ENCODE measurements at places on chromosomes 3 and 15.

GRCh38 chr3:183582161-183582560 is 26.7 kb upstream of the KLHL6 start:
- DNase-seq = no peak

- DNase-seq = no peak
Observed at GRCh38 chr3:149567381-149567780, 90.4 kb downstream of the WWTR1 start.

DNA sequence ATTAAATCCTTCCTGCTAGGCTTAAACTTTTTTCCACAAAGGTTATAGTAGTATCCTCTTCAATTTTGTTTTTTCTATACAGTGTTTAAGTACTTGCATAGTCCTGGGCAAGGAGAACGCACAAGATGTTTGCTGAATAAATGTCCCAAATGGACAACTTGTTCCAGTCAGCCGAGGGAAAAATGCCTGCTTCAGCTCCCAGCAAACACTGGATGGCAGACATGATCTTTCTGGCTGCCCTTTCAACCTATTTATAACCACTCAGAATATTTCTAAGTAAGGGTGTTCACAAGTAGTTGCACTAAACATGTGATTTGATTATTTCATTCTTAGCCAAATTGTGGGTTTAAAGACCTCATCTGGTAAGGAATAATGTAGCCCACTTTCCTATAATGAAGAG is 29.8 kb downstream of the GNB4 start:
- no peak for DNase-seq

DNA sequence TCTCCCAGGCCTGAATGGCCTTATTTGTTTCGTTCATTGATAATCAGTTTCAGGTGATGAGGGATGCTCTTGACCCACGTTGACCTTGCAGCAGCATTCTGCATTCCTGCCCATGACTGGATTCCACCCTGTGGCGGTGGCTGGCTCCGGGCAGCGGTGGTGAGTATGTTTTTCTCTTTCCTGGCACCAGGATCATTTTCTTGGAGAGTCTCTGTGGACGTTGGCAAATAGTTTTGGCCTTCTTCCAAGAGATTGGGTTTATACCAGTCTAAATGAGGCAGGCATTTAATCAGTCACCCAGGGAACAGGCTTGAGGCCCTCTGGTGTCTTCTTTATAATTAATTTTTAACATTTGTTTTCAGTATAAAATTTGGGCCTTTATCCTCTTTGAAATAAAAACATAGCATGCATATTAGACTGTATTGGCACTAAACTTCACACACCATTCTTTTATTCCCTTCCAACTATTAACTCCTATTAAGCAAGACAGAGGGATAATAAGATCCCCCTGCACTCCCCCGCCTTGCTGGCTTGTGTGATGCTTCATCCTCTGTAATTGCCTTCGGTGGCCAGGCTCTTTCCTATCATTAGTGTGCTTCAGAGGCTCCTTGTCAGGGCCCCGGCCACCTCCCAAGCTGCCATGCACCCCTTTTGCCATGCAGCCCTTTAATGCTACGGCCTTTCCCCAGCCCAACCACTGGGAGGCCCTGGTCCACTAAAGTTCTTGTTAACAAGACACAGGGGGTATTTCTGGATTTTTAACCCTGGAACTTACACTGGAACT is 176.2 kb upstream of the TOPAZ1 start:
- no peak for DNase-seq

GRCh38 chr15:74399511-74400312 is 32.3 kb upstream of the CYP11A1 start:
- no peak for DNase-seq

GRCh38 chr3:159200176-159200575 is 398.3 kb downstream of the MFSD1 start:
- DNase-seq = no peak

DNA sequence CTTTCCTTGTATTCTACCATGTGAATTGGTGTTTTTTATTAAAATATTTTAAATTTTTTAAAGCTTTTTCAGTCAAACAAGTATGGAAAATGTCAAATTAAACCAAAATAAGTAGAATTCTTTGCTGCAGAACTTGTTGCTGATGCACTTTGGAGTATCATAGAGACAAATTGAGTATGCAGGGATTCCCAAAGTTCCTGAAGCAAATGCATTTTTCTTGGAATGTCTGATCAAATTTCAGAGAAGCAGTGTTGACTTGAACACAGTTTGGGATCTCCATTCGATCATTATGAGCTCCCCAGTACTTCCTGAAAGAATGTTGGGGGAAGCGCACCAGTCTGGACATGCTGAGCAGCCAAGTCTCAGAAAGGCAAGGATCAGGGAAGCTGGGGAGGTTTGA is 517.8 kb upstream of the CFAP20DC start:
- DNase-seq = no peak

DNA sequence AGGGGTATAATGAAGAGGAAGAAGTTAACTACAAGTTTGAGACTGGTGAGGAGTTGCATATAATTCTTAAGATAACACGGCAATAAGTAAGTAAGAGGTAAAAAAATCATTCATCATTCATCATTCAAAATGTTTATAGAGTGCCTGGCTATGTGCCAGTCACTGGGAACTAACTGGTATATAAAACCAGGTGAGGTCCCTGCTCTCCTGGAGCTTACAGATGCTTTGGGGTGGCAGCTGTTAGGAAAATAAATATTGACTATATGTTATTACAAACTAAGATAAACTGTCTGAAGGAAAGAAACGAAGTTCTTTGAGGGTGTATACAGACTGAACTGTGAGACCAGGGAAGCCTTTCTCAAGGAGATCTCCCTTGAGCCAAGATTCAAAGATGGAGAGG is 2.9 kb downstream of the CASR start:
- DNase-seq = no peak

- DNase-seq = no peak
Observed at GRCh38 chr15:53836618-53837017, 77.2 kb upstream of the WDR72 start.

DNA sequence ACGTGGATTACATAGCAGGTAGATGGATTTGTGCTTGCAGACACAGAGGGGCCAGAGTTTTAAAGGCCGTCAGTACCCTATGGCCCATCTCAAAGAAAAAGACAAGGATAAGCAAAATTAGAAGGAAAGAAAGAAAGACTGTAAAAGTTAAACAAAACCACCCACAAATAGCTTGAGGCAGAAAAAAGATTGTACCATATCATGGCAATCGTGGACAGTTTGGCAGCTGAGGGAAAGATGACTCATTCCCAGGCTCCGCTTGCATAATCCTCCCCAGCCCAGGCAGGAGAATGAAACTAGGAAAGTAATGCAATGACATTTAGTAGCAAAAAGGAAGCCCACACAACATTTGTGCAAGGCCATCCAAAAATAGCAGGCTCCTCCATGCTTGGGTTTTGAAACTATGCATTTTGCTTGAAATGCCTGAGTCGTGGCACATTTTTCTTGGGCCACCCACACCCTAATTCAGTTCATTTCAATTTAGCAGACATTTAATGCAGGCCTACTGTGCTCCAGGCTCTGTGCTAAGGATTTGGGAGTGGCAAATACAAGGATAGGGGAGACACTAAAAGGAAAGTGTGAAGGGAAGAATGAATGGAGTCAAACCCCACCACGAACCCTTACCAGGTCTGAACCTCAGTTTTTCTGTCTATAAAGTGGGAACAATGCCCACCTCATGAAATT is 40.9 kb upstream of the SMAD3 start:
- DNase-seq = no peak

- no peak for DNase-seq
Observed at GRCh38 chr3:154718053-154718452, 288.1 kb upstream of the GPR149 start.

DNA sequence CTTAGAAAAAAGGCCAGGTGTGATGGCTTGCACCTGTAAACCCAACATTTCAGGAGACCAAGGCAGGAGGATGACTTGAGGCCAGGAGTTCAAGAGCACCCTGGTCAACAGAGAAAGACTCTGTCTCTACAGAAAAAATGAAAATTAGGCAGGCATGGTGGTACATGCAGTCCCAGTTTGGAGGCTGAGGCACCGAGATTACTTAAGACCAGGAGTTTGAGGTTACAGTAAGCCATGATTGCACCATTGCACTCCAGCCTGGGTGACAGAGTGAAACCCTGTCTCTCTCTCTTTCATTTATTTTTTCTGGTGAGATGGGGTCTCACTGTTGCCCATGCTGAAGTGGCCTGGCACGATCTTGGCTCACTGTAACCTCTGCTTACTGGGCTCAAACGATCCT is 24.7 kb downstream of the IP6K1 start:
- DNase-seq = no peak

GRCh38 chr3:178140531-178141304 is 395.5 kb upstream of the KCNMB2 start:
- DNase-seq = no peak

- DNase-seq = no peak
Observed at GRCh38 chr3:122294359-122294758, 30.7 kb upstream of the CSTA start.

DNA sequence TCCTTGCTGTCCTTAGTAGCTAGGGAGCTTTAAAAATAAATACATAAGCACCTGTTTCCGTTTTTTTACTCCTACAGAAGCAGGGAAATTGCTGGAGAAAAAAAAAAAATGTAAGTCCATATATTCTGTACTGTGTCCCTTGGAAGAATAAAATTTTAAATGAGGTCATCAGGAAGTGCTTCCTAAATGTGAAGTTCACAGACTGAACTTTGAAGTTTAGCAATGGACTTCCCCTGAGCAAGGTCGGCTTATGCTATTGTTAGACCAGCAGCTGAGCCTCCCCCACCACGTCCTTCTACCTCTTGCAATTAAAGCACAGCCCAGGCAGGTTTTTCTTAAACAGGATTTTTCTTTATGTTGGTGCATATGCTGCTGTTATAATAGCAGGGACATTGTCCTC is 26.3 kb downstream of the LIPC start:
- no peak for DNase-seq

- DNase-seq = no peak
Observed at GRCh38 chr3:183253528-183254486, 754 bp downstream of the B3GNT5 start.

- no peak for DNase-seq
Observed at GRCh38 chr3:156253150-156253549, 132.8 kb downstream of the KCNAB1 start.

DNA sequence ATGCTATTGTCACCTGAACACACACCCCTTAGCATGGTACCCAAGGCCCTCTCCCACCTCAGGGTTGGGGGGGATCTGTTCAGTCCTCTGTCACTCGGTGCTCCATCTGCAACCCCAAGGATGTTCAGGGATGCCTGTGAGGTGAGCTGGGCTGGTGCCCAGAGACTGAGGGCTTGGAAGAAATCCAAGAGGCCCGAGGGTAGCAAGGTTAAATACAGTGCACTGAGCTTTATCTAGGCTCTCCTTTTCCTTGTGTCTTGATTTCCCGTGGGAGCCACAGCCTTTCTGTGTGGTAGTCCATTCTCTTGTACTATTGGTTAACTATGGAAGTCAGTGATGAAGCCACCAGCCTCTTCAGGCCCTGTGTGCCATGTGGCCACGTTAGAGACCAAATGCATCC is 18.7 kb upstream of the WNT5A start:
- DNase-seq = no peak

- no peak for DNase-seq
Observed at GRCh38 chr3:13108861-13109260, 35.6 kb upstream of the IQSEC1 start.

DNA sequence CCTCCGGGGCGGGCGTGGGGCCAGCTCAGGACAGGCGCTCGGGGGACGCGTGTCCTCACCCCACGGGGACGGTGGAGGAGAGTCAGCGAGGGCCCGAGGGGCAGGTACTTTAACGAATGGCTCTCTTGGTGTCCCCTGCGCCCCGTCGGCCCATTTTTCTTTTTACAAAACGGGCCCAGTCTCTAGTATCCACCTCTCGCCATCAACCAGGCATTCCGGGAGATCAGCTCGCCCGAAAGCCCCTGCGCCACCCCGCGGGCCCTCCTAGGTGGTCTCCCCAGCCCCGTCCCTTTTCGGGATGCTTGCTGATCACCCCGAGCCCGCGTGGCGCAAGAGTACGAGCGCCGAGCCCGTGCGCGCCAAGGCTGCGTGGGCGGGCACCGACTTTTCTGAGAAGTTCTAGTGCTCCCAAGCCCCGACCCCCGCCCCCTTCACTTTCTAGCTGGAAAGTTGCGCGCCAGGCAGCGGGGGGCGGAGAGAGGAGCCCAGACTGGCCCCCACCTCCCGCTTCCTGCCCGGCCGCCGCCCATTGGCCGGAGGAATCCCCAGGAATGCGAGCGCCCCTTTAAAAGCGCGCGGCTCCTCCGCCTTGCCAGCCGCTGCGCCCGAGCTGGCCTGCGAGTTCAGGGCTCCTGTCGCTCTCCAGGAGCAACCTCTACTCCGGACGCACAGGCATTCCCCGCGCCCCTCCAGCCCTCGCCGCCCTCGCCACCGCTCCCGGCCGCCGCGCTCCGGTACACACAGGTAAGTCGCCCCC is at the start of gene THBS1:
Gene THBS1 (plus strand): TSS at position 595 of the 757 bp plus-strand sequence. CDS start 779 bp downstream, outside the sequence.
- peak; percentile 18 for DNase-seq

- DNase-seq = no peak
Observed at GRCh38 chr15:100043068-100043641, 298.6 kb downstream of the ADAMTS17 start.

DNA sequence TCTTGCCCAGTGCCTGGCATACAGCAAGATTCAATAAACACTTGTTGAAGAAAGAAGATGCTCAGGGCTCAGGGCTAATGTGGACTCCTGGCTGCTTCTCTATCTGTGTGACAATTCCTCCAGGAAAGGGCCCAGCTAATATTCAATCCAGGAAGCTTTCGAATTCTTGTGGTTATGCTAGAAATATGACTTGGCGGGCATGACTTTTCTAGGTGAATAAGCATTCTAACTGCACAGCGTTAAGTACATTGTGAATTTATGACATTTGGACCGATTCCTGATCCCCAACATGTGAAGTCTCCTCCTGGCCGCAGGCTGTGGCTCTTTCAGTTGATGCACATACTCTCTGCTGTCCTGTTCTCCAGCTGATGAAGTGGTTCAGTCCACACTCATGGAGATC is 117.0 kb downstream of the IMPG2 start:
- DNase-seq = no peak

GRCh38 chr3:123386477-123387040 is 62.3 kb downstream of the ADCY5 start:
- no peak for DNase-seq

- no peak for DNase-seq
Observed at GRCh38 chr3:58349792-58350626, 17.3 kb downstream of the PXK start.

DNA sequence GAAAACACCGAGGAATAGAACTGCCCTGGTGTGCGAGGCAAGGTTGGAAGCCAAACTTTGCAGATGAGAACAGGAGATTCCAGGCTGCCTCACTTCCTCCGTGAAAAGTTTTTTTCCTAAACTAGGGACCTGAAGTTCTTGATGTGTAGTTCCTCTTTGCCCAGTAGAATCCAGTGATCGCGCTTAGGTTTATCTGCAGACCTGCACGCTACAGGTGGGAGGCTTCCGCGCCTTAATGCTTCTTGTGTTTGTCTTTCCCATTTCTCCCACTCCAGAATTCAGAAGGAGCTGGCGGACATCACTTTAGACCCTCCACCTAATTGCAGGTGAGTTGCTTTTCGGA is 5.4 kb downstream of the UBE2E1 start:
- DNase-seq = no peak

- no peak for DNase-seq
Observed at GRCh38 chr3:114827495-114827894, 319.6 kb downstream of the ZBTB20 start.
